ENCODE measurements at places on chromosomes 5 and 9. TPM values are rescaled to one million over a fixed set of nuclear protein-coding genes. Genes with fewer than 3 reads are reported as not detected.

MED22 gene
- total RNA-seq: 30.0 TPM

- DNase-seq: no peak
These were observed 102.9 kb downstream of the GHR start for GRCh38 chr5:42526179-42526578.

- no peak for DNase-seq
These were observed 133.7 kb upstream of the FBXL17 start for GRCh38 chr5:108515517-108516105.

DNA sequence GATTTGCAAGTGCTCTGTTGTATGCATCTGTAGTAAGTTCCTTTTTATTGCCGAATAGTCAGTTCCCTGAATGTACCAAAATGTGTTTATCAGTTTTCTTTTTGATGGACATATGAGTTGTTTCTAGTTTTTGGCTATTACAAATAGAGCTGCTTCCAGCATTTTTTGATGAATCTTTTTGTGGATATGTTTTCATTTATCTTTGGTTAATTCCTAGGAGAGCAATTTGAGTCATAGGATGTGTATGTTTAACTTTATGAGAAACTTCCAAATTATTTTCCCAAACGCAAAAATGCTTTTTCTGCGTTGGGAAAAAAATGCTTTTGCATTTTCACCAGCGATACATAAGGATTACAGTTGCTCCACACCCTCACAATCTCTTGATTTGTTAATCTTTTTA is 287.7 kb downstream of the FER start:
- DNase-seq: no peak

- no peak for DNase-seq
These were observed 102.5 kb downstream of the OTULIN start for GRCh38 chr5:14767053-14767452.

DNA sequence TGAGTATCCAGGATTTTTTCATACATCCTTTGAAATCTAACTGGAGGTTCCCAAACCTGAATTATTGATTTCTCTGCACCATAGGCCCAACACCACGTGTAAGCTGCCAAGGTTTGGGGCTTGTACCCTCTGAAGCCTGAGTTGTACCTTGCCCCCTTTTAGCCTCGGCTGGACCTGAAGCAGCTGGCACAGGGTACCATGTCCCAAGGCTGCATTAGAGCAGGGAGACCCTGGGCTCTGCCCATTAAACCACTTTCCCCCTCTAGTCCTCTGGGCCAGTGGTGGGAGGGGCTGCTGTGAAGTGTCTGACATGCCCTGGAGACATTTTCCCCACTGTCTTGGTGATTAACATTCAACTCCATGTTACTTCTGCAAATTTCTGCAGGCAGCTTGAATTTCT is 532.9 kb upstream of the NUDT12 start:
- no peak for DNase-seq

- DNase-seq: no peak
These were observed 81.2 kb upstream of the NAA35 start for GRCh38 chr9:85859765-85860164.

- no peak for DNase-seq
These were observed 743.9 kb upstream of the SEMA6A start for GRCh38 chr5:117318528-117318927.
